Fibroblast of upper back skin (primary cell): ENCODE measurements at places on chromosomes 6 and 20.

- DNase-seq = no peak
These were observed 911.6 kb upstream of the SLC35B3 start for GRCh38 chr6:9346923-9347322.

DNA sequence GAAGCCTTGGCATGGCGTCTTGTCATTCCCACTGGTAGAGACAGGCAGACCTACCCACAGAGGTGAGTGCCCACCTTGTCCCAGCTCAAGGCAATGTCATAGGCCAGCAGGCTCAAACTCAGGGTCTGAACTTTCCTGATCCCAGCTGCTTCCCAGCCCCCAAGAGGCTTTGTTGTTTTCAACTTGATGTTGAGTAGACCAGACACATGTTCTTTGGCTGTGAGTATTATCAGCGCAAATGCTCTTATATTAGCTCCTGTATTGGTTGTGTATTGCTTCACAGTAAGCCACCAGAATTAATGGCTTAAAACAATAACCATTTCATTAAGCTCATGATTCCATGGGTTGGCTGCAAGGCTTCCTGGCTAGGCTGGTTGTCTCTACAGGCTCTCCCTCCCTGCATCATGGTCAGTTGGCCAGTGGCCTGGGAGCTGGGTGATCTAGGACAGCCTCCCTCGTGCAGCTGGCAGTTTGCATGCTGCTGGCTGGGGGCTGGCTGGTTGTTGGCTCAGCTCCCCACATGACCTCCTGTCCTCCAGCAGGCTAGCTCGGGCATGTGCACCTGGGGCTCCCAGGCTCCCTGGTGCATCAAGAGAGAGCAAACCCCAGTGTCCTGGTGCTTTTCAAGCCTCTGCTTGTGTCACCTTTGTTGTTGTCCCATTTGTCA is 21.6 kb downstream of the TOX2 start:
- DNase-seq = no peak

GRCh38 chr6:111780393-111780792 is 92.9 kb downstream of the FYN start:
- no peak for DNase-seq

DNA sequence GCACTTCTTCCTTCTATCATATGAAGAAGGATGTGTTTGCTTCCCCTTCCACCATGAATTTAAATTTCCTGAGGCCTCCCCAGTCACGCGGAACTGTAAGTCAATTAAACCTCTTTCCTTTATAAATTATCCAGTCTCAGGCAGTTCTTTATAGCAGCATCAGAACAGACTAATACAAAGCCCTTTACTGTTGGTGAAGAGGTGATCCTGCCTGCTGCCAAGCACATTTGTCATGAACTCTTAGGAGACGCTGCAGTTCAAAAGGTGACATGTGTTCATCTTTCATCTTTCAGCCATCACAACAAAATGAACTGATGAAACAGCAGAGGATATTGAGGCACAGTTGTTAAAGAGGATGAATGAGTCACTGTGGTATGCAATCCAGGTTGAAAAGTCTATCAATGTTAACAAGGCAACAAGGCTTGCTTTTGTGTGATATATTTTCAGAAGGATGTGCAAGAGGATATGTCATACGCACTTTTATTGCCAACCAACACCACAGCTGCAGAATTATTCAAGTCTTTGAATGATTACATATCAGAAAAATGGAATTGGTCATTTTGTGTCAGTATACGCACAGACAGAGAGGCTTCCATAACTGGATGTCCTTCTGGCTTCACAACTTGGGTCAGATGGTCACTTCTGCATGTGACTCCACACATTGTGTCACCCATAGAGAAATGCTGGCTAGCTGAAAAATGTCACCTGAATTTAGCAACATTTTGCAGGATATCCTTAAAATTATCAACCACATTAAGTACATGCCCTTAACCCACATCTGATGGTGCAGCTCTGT is 52.4 kb upstream of the PLN start:
- DNase-seq = peak; percentile 84

DNA sequence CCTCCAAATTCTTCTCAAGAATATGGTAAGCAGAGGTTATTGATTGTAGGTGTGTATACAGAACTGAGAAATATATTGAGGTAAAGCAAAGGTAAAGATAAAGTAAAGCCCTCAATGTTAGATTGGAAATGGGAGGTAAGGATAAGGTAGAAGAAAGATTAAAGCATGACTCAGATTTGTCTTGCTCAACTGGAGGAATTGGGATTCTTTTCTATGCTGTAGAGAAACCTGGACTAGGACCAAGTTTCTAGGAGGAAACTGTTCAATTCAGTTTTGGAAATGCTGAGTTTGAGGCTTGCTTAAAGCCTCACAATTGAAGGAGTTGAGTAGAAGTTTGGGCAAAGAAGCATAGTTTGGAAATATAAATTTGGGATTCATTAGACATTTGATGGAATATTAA is 634.0 kb upstream of the PTCHD4 start:
- DNase-seq = peak; percentile 55

- DNase-seq = no peak
These were observed 89.5 kb downstream of the SLX4IP start for GRCh38 chr20:10524643-10525042.

GRCh38 chr20:6000871-6001270 is 50.4 kb downstream of the MCM8 start:
- no peak for DNase-seq

GRCh38 chr20:49283703-49284625 is 6.1 kb upstream of the ZNFX1 start:
- DNase-seq = no peak

GRCh38 chr20:34892671-34893070 is 16.3 kb downstream of the ACSS2 start:
- DNase-seq = no peak

DNA sequence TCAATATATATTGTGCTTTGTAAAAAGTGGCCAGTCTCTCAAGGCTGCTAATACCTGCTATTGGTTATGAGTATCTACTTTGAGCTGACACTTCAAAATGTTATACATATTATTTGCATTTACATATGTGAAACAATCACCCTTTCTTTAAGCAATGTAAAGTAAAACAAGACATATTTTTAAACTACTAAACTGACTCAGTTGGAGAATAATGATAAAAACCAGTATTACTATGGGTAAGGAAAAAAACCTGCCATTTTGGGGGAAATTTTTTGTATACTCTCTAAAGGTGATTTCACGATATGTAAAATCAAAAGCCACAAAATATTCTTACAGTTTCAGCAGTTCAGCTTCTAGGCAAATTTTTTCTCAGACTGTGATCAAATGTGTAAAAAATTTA is 232.3 kb downstream of the PRL start:
- no peak for DNase-seq

DNA sequence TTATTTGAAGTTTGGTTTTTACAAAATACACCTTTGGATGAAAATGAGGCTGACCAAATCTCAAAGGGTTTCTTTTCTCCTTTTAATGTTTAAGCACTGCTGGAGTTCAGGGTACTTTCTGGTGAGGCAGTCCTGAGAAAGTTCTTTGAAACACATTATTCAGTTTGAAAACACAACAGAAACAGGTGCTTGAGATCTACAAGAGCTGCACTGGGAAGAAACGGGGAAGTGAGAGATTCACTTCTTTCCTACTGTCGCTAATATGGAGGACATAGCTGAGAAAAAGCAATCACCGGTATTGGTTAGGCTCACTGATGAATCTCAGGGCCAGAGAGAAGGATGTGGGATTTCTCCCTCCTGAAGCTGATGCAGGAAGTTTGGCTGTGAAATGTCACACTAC is 22.9 kb upstream of the TMEM170B start:
- DNase-seq = no peak

DNA sequence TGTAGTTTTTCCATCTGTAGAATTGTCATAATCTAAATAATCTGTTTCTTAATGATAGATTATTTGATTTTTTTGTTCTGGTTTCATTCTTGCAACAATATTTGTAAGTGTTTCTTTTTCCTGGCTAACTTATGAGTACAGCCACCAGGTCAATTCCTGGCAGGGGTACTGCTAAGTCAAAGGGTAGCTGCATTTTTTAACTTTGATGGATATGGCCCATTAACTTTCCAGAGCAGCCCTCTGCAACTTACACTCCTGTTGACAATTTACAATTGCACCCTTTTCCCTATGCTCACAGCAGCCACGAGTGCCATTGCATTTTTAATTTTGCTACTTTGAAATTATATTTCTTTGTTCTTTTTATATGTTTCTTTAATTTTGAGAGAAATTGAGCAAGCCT is 209.3 kb upstream of the CST7 start:
- DNase-seq = no peak

GRCh38 chr6:37272834-37273566 is 15.1 kb upstream of the TMEM217 start:
- no peak for DNase-seq

- DNase-seq = no peak
These were observed 23.1 kb upstream of the VIP start for GRCh38 chr6:152727507-152727906.

GRCh38 chr6:141048451-141048850 is 1084.3 kb upstream of the GJE1 start:
- DNase-seq = no peak

GRCh38 chr6:93176070-93176469 is 243.3 kb downstream of the EPHA7 start:
- DNase-seq = no peak

DNA sequence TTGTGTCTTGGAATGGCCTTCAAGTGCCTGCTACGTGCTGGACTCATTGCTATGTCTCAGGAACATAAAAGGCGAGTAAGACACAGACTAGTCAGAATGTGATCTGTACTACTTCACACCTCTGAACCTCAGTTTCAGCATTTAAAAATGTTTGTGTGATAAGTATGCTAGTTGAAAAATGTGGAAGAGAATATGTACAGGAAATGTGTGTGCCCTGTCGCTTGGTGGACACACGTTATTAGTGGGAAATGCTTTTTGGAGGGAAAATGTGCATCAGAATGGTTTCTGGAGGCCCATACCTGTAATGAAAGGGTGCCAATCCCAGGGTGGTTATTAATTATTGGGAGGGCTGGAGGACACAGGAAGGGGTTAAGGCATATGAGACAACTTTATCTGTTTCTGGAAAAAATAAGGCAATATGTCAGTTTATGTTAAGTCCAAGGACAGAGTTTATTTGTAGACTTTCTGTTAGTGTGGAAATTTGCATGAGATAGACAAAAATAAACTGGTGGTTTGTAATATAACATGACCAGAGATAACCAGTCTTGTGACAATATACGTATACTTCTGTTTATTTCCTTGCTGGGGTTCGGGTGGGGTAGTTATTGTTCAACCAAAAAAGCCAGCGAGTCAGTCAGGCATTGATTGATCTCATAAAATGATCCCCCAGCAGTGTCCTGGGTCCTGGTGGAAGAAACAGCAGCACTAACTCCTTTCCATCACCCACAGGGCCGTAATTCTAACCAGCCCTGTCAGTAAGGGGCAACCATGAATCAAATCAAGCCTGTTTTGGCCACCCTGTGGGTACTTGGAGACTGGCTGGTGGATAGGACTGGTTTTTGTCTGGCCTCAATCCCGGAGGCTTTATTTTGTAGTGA is 117.9 kb downstream of the JARID2 start:
- DNase-seq = no peak

DNA sequence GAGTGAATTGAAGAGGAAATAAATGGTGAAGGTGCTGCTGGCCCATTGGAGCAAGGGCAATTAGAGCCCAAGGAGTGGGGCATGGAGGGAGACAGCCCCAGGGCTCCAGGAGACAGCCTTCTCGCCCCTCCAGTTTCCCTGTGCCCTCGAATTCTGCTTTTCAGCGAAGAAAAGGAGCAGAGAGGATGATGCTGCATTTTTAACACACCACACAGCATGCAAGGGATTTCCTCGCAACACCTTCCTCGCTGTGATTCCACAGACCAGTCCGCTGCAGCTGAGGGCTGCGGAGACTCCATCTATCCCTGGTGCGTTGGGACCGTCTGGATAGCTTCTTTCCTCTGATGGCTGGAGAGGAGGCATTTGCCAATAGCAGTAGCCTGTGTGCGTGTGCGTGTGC is 41.7 kb downstream of the PTCHD4 start:
- no peak for DNase-seq

- DNase-seq = no peak
These were observed 40.3 kb downstream of the BCL2L1 start for GRCh38 chr20:31682352-31682751.

DNA sequence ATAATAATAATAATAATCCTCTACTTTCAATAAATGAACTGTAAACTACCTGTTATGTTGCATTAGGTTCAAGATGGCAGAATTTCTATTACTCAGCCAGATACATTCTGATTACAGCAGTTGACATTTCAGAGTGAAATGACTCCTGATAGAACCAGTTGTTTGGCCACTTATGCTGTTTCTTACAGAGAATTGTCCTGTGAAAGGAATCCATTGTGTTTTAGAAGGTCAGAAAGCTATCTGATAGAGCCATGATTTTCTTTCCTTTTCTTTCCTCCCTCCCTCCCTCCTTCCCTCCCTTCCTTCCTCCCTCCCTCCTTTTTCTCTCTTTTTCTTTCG is 16.6 kb downstream of the GJA10 start:
- no peak for DNase-seq

GRCh38 chr20:25508083-25508770 is 77.1 kb downstream of the NINL start:
- peak; percentile 12 for DNase-seq

GRCh38 chr6:77650098-77650663 is 2.7 kb upstream of the MEI4 start:
- peak; percentile 11 for DNase-seq

DNA sequence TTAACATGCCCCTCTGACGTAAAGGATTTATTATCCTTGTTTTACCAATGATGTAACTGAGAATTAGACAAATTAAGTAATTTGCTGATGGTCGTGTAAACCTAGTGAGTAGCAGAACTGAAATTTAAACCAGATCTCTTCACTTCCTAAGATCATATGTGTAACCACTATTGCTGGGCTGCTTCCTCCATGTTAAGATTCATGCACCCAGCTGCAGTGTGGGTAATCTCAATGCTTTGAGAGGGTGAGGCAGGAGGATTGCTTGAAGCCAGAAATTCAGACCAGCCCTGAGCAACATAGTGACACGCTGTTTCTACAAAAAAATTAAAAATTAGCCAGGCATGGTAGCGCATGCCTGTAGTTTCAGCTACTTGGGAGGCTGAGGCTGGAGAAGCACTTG is 97.9 kb downstream of the L3MBTL3 start:
- DNase-seq = no peak

DNA sequence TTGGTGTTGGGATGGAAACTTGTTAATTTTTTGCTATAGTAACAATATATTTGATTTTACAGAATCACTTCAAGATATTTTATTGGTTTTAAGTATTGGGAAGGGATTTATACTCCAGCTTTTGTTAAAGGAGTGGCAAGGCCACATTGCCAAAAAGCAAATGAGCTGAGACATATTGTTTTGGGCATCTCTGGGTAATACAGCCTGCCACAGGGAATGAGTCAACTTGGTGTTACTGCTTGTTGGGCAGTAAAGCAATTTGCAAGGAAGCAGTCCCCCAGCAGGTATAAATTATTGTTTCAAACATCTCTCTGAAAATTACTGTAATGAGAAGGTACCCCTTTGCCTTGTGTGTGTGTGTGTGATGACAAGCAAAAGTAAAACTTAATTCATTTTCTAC is 868.3 kb upstream of the FLRT3 start:
- no peak for DNase-seq

GRCh38 chr6:13431059-13431656 is 56.2 kb downstream of the GFOD1 start:
- no peak for DNase-seq
